ENCODE measurements at places on chromosomes 3 and 15.
A peak's percentile ranks its signal among the peaks of the same experiment; 100 is the strongest.

- DNase-seq: no peak
These were observed 52.6 kb downstream of the TBC1D2B start for GRCh38 chr15:78024883-78025282.

DNA sequence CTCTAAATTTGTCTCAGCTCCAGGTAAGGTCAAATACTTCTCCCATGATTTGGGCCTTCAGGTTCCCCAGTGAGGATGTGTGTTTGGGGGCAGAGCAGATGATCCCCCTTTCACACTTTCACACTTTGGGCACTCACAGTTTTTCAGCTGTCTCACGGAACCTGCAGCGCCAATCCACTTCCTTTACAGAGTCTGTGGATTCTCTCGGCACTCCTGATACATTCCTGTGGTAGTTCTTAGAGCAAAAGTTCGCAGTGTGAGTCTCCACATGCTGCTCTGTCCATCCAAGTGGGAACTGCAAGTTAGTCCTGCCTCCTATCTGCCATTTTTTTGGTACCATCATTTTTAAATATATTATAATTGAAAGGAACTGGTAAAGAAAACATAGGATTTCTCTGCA, 20.2 kb upstream of the CPOX start:
- peak; percentile 8 for DNase-seq

DNA sequence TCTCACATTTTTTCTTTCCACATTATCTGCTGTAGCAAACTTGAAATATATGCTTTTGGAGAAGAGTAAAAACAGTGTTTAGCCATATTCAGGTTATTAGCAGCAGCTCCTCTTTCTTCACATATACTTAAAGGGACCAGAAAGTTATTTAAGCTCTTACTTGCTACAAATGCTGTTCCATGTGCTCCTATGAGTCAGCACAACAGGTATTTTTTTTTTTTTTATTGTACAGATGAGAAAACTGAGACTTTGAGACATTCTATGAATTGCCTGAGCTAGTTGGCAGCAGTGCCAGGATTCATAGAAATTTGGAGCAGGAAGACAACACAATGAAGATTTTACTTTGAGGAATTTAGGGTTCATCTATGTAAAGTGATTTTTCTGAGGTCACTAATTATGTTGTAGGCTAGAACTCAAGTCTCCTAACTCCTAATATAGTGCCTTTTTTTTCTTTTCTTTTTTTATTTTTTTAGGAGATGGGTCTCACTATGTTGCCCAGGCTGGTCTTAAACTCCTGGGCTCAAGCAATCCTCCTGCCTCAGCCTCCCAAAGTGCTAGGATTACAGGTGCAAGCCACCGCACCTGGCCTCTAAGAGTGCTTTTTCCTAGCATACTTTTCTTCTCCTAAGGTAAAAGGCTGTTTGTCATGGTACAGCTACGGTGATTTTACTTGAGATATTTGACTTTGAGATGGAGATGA, 23.6 kb downstream of the SETD5 start:
- peak; percentile 37 for DNase-seq

- DNase-seq: no peak
These were observed 429 bp upstream of the C3orf80 start for GRCh38 chr3:160224811-160225175.

DNA sequence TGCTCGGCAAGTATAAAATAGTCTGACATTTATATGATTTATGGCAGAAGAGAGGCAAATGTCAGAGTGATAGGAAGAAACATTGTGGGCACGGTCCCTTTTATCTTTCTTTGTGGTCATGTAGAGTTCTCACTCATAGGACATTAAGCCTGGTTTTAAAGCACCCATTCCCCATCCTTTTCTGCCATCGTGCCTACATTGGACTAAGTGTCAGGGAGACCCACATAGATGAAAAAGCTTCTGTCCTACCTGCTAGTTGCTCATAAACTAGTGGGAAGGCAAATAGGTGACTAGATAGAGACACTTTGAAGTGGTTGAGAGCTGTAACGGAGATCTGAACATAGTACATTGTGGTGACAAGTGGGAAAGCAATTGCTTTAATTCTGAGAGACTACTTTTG, 155.7 kb downstream of the B3GALNT1 start:
- no peak for DNase-seq

GRCh38 chr3:76789237-76789636, 250.7 kb upstream of the ROBO2 start:
- no peak for DNase-seq

- no peak for DNase-seq
These were observed 54.5 kb downstream of the TMEM108 start for GRCh38 chr3:133092681-133093080.

DNA sequence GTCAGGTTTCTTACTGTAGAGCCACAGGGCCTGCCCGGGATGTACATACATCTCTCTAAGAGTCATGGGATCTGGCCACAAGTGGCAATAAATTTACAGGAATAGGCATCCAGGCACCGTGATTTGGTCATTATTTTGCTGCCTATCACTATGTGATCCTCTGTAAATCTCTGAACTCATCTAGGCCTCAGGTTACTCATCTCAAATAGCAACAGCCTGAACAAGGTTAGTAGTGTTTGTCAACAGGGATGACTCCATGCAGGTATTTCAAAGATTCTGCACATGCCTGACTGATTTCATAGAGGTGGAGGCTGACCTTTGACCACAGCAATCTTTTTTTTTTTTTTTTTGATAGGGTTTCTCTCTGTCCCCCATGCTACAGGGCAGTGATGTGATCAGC, 88.8 kb upstream of the TBL1XR1 start:
- no peak for DNase-seq

DNA sequence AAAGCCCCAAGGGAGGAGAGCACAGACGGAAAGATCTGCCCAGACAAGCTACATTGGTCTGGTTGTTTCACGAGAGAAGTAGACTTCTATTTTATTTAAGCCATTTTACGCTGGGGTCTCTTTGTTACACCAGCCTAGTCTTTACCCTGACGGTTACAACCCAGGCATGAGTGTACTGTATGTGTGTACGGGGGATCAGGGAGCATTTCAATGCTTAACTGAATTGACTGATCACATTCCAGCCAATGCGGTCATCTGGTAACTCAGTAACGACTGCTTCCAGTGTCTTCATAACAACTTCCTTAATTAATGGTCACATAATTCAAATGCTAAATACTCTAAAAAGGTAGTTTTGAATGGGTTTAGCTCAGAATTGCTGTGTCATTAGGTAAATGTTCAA, 288.6 kb downstream of the FOXP1 start:
- no peak for DNase-seq

GRCh38 chr3:133527081-133527715, 46.3 kb upstream of the CDV3 start:
- DNase-seq: no peak

GRCh38 chr3:59300733-59301132, 250.9 kb upstream of the CFAP20DC start:
- DNase-seq: no peak

DNA sequence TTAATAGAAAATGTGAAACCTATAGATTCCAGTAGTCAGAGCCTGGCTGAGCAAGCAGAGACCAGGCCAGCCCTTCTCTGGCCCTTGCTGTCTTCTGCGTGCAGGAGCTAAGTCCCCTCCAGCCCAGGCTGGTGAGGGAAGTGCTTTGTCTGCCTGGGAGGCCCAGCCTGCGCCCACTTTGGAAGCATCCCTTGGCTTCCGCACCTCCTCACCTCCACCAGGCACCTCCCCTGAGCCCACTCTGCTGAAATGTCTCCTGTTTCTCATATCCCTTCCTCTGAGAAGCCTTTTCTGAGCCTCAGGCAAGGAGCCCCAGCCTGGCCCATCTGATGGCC, 45.3 kb downstream of the ALDH1L1 start:
- no peak for DNase-seq

GRCh38 chr3:31522152-31522551, 10.6 kb upstream of the STT3B start:
- no peak for DNase-seq

- no peak for DNase-seq
These were observed 84.1 kb downstream of the SNRK start for GRCh38 chr3:43370293-43370980.

GRCh38 chr3:24843955-24844354, 349.3 kb upstream of the THRB start:
- no peak for DNase-seq

DNA sequence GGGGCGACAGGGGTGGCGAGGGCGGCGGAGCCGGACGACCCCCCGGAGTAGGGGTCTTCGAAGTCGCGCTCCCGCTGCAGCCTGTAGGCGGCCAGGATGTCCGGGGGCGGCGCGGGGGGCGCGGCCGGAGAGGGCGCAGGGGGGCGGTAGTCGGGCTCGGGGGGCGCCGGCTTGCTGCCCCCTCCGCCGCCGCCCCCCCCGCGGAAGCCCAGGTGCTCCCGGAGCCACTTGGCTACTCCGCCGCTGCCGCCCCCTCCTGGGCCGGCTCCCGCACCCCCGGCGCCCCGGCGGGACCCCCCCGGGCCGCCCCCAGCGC, 230 bp downstream of the SHF start:
- no peak for DNase-seq

DNA sequence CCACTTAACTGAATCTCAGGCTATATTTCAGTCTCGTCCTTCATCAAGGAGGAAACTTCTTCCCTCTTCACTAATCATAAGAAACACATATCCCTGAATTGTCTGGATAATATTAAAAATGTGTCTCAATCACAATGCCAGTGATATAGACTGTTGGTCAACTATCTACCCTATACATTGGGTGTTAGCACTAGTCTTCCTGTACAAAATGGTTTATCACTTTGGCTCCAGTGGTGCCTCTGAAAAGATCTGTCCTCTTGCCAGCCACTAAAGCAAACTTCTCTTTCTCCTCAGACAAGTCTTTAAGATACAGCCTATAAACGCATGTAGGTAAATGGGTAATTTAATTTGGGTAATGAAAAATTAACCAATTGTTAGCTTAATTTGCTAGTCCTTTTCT, 156.6 kb downstream of the MECOM start:
- no peak for DNase-seq

DNA sequence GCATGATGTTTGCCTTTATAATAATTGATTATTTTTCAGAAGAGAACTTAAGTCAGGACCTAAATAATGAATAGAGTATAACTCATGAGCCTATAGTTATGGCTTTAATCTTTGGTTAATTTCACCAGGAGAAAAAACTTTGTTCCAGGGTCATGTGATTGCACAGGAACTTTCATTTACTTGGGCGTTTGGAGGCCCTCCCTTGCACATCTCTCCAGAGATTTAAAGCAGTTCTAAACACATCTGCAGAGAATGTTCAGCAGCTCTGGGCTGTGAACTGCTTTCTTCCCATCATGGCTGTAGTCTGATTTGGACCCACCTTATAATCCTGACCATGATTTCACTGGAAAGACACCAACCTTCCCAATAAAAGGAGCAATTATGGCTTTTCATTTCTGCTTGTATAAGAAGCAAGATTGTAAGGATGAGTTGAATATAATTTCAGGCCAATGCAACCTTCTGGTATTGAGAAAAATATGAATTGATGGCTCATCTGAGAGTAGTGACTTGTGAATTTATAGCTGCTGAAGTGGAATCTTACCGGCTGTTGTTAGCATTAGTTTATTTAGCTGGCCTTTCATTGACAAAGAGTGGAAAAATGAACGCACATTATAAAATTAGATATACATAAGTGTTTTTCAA, 80.9 kb upstream of the PRTG start:
- no peak for DNase-seq

GRCh38 chr3:53269888-53270880, 14.4 kb upstream of the TKT start:
- peak; percentile 98 for DNase-seq
